Suppressor macrophage treated with lipopolysaccharide for 1 hour (primary cell): ENCODE measurements at places on chromosomes 16 and 17.
A peak's percentile ranks its signal among the peaks of the same experiment; 100 is the strongest.

DNA sequence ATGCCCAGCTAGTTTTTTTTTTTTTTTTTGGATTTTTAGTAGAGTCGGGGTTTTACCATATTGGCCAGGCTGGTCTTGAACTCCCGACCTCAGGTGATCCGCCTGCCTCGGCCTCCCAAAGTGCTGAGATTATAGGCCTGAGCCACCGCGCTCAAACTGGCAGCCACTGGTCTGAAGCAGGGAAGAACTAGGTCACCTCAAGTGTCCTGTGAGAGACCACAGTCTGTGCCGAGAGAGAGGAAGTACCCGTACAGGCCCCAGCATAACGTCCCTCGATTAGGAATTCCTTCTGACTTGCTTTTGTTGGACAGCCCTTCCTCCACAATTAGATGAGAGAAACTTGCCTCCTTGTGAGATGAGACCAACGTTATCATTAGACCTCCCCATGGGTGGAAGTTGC lies 13.7 kb upstream of the CD300E start:
- peak; percentile 51 for DNase-seq

DNA sequence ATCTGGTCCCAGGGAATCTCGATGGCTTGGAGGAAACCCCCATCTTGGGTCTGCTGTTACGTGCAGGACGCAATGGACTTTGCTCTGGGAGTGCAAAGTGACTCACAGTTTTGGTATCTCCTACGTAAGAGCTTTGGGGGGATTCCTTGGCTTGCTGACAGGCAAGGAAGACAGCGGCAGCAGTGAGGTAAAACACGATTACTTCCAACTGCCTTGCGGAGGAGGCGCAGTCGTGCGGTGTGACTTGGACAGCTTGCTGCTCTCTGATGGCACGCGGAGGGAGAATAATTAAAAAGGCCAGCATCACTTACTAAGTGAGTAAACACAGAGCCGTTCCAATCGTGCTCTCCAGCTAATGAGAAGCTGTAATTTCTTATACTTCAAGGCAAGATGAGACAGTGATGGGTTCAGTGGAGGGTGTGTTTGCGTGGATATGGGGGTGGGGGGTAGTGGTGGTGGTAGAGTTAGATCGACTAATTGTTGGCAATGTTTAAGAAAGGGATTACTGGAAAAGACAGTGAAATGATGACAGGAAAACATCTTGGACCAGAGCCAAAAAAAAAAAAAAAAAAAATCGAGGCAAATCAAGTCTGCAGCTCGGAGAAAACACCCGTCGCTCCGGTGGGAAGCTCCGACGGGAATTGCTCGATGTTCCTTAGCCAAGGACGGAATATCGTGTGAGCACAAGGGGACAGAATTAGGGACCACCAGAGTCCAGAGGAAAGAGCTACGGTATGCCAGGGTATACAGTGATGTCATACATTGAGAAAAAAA lies 184.8 kb upstream of the ZFHX3 start:
- DNase-seq = no peak

DNA sequence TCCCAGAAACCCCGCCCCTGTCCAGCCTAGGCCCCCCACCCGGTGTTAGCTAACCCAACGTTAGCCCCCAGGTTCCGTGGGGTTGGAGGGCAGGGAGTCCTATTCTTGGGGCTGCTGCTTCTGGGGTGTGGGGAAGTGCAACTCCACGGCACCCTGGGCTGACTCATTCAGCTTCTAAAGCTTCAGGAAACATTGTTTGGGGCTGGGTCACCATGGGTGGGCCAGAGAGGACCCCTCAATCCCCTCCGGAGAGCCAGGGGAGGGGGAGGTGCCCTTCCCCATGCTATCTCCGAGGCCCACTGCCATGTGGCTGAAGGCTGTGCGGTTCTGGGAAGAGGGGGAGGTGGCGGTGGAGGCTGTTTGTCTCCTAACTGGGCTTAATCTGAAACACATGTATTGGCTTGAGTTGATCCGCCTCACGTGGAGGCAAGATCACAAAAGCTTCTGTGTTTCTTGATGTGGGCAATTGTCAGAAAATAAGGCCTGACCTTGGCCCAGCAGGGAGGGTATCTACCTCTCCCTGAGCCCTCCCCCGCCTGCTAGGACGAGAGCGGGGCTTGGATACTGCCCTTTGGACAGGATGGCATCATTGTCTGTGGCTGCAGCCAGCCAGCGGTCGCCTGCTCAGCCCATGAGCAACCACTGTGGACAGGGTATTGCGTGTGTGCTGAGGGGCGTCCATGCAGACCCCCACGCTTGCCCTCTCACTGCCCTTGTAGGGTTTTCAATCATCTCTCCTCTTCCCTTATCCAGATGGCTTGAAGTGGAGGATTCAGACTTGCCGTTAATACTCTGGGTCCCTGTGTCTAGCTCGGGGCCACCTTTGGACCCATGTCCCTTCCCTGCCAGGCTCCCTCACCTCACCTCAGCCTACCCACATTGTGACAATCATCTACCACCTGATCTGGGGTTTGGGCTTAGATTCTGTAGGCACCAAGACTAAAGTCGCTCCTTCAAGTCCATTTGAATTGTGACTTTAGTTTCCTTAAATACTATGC lies 1.3 kb downstream of the SERPINF1 start:
- DNase-seq = peak; percentile 55

- DNase-seq = no peak
Observed at GRCh38 chr17:61485067-61485775, 33.0 kb downstream of the TBX4 start.

GRCh38 chr17:7179317-7180254 lies at the start of gene ASGR1:
TSS of gene ASGR1 (minus strand) at chr17:7179370. CDS start at chr17:7178563, 807 bp downstream.
- DNase-seq = no peak

DNA sequence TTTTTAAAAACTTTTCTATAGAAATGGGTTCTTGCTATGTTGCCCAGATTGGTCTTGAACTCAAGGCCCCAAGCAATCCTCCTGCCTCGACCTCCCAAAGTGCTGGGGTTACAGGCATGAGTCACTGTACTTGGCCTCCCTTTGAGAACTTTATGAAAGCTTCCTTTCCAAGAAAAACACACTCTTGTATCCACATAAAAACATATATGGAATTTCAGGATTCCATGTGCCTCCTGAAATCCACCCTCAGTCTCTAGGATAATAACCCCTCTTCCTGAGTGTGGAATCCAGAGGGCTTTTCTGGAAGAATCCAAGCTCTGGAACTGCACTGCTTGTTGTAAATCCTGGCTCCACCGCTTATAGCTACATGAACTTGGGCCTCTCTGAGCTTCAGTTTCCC lies 53.2 kb upstream of the MRTFB start:
- DNase-seq = no peak

GRCh38 chr16:30379158-30379783 lies 3.1 kb downstream of the SEPTIN1 start:
- DNase-seq = no peak
